ENCODE measurements at places on chromosomes 11 and 22.

- no peak for DNase-seq
Measured at GRCh38 chr11:76999597-76999996, 34.6 kb upstream of the B3GNT6 start.

- no peak for DNase-seq
Measured at GRCh38 chr11:8477151-8477550, 116.9 kb downstream of the STK33 start.

DNA sequence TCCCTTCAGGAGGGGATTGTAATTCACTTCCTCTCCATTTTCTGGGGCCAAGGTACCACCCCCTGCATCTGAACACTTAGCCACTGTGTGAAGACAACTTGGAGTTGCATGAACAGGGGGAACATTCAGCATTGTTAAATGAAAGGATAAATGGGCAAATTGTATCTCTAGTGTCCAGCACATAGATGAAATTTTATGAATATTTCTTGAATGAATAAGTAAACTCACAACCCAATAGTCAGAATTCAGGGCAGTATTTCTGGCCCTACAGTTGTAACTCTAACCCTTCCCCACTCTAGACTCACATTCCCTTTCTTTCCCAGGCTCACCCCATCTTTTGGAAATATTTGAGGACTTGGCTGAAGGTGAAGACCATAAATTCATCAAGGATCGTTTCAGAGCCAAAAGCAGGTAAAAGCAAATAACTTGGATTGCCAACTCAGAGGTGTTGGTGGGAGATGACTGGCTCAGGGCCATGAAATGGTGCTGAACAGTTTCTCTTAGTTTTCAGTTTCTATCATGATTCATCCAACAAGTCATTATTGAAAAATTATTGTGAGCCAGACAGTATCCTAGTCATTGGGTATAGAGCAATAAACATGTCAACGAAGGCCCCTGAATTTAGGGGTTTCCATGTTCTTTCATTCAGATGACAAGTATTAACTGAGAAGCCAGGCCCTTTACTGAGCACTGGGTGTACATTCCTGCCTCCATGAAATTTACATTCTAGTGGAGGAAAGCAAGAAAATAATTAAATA is 33.3 kb upstream of the ZC3H12C start:
- DNase-seq = no peak

- no peak for DNase-seq
Measured at GRCh38 chr11:27241311-27242122, 121.5 kb downstream of the CCDC34 start.

- DNase-seq = no peak
Measured at GRCh38 chr11:130849215-130849568, 67.1 kb downstream of the SNX19 start.

- DNase-seq = no peak
Measured at GRCh38 chr11:58898106-58898505, 41.2 kb upstream of the GLYATL1 start.

DNA sequence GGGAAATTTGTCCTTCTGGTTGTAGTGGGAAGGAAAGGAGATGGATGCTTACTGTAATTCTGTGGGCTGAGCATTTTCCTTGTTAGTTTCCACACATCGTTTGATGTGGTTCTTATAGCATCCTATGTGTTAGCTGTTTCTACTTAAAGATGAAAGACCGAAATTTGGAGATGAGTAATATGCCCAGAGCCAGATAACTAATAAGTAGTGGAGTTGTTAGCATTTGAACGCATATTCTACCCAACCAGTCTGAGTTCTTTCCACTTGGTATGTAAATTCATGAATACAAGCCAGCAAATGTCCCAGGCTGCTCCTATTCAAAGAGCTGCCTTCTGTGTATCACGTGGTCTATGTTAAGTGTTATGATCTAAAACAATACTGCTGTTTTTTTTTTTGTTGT is 14.6 kb downstream of the SPECC1L start:
- no peak for DNase-seq

- no peak for DNase-seq
Measured at GRCh38 chr11:119844808-119845207, 115.8 kb upstream of the NECTIN1 start.

DNA sequence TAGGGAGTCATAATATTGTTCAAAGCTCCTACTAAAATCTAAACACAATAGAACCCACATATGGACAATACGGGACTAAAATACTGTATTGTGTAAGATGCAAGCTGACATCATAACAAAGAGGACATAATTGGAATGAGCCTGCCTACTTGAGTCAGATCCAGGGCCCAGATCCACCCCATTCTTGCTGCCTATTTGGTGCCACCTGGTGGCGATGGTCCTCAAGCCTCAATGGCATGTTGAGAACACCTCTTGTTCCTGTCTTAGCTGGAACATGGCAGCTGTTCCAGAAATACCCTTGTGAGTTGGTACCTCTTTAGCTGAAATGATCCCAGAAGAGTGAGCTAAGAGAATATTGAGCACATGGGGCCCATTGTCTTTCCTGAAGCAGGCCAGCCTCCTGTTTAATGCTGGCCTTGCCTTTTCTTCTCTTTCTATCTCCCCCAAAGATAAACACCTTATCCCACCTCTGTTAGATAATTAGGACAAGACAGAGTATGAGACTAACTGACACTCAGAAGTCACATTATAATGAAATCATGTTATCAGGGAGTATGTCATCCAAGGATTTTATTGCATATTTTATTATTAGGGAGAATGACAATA is 680.9 kb upstream of the ANO5 start:
- no peak for DNase-seq

DNA sequence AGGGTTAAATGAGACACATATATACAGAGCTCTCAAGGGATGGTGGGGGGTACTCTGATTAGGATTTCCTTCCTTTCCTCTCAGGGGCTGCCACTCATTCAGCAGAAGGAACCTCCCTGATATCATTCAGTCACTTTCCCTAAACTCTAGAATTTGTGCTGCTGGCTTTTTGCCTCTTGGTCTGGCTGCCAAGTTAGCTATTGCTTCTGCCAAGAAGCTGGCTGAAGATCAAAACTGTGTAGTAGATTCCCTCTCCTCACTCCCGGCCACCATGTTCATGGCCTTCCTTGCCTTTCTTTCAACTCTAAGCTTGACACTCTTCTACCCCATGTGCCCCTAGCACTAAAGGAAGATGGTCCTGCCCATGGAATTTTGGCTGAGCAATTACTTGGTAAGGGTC is 18.7 kb downstream of the SLC6A5 start:
- no peak for DNase-seq

GRCh38 chr11:111912535-111912934 is at the start of gene HSPB2:
Gene HSPB2 (plus strand): TSS chr11:111912734. CDS start chr11:111912830, 96 bp downstream.
- DNase-seq = no peak

DNA sequence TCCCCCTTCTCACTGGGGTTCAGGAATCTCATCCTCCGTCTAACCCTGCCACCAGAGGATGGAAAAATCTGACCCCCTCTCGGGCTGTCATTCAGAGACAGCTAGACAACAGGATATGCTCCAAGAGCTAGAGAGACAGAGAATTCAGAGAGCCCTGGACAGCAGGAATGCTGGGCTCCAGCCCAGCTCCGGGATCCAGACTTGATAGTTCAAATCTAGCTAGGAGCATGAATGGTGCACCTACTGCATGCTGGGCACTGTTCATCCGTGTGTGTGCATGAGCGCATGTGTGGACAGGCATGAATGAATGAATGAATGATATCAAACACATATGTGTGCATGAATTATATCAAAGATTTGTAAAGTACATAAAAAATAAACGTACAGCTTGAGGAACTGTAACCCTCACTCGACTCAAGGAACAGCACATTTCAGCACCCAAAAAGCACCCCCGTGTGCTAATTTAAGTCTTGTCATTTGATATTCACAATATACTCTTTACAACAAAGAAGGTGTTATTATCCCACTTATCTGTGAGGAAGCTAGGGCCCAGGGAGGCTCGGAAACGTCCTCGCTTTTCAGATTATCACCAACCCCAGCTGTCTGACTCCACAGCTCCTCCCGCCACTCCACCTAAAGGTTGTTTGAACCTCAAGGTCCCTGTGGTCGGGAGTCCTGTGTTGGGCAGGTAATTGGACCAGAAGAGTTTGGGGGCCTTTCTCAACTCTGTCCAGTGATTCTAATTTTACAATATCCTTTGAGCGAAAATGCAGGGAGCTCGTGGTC is 640 bp upstream of the VSIG10L2 start:
- no peak for DNase-seq

- DNase-seq = no peak
Measured at GRCh38 chr22:39724390-39724789, 153.8 kb downstream of the CACNA1I start.

DNA sequence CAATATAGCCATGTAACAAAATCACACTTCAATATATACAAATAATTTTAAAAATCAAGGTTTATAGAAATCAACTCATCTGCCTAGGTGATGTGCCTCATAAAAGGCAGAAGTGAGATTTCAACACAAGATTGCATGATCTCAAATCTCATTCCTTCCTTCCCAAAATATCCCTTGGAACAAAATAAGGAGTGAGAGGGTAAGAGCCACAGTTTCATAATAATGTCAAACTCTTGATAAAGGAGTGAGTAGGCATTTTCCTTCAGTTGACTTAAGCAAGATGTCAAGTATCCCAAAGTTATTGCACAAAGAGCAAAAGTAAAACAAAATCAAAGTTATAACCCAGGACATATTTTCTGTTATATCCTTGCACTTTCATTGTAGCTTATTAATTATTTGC is 81.3 kb downstream of the C22orf31 start:
- DNase-seq = no peak

DNA sequence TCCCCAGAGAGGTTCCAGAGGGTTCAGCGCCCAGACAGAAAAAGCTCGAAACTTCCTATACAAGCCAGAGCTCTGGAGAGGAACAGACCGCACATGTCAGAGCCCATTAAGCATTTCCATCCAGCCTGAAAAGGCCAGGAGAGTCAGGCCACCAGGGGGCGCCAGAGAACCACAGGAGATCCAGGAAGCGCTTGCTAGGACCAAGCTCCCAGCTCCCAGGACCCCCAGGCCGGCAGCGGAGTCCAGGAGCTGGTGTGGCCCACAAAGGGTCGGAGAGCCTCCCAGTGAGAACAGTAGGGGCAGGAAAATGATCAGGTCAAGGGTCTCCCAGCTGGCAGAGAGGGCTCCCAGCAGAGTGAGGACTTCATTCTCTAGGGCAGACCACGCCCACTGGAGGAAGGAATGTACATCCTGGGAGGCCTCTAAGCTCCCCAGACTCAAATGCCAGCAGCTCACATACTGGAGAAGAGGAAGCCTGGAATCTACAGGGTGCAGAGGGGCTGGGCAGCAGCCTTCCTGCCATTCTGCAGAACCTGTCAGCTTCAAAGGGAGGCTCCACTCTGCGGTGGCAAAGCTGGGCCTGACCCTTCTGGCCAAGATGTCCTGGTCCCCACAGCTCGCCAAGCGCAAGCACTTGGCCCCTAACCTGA is 2.1 kb upstream of the MEI1 start:
- DNase-seq = peak; percentile 77

GRCh38 chr11:94638902-94639373 is 71.8 kb downstream of the PIWIL4 start:
- DNase-seq = no peak

GRCh38 chr11:10247011-10247410 is 47.0 kb downstream of the SBF2 start:
- DNase-seq = no peak

GRCh38 chr11:76250520-76251225 is 44.4 kb upstream of the WNT11 start:
- DNase-seq = no peak

GRCh38 chr11:86192519-86193257 is 51.9 kb upstream of the EED start:
- DNase-seq = no peak

DNA sequence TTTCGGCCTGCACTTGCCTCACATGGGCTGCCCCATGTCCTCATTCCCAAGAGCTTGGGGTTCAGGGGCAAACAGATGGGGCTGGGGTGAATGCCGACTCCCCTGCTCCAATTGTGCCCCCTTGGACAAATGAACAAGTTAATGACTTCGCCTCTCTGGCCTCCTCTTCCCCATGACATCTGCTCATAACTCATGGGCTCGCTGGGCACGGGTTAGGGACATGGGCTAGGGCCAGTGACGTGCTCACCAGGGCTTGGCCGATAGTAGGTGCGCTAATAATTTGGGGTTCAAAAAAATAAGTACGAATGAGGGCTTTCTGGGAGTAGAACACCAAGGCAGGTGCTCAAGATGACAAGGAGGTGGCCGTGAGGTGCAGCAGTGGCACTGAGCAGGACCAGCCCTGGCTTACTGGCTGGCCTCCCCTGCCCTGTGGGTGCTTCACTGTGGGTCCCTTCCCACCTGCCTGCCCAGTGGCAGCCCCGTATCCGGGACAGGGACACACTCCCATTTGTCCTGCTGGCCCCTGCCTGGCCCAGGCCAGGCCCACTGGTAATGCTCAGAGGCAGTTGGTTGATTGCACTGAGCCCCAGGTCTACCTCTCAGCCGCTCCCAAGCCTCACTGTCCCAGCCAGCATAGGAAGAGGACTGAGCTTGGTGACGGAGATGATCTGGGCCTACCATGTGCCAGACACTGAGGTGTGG is 12.3 kb downstream of the CBX6 start:
- no peak for DNase-seq

GRCh38 chr11:64935359-64936081 is at the start of gene GPHA2:
Gene GPHA2 (minus strand): TSS chr11:64935893. CDS start chr11:64935460, 433 bp downstream.
- DNase-seq = no peak

DNA sequence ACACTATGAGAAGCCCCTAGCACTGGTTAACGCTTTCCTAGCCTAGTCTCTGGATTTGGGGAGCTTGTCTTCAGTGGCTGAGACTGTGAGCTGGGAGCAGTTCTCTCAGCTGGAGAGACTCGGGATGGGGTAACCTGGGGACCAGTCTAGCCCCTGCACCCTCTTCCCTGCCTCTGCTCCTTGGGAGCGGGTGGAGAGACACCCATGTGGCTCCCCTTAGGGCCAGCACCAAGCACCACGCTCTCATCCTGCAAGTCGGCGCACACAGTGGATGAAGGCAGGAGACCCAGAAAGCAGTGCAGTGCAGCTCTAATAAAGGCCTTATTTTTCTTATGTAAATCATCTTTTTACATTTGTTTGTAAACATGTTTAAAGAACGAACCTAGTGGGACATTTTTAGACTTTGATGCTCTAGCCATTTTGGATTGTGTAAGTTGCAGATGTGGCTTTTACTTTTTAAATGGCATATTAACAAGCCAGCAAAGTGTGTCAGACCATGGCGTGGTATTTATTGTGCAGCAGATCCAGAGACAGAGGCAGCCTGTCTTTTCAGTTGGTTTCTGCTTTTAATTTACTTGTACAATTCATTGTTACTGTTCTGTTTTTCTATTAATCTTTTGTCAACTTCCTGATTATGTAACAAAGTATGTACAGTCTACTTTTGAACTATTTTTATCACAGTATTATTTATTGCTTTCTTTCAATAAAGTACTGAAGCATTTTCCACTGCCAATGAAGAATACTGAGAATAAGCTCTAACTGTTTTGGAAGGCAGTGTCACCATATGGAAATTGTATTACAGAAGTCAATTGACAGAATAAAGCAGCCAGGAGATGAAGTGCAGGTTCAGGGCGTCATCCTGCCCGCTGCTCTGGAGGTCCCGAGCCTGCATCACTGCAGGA is 14.4 kb upstream of the CTTN start:
- DNase-seq = no peak

GRCh38 chr11:108672113-108672512 is 7.2 kb downstream of the DDX10 start:
- DNase-seq = no peak

All from stimulated activated CD8-positive, alpha-beta memory T cell treated with anti-CD3 and anti-CD28 coated beads, Interleukin-7, amount 100 ng/mL, for 1 hour (primary cell).